ENCODE measurements at places on chromosomes 6 and 20.

DNA sequence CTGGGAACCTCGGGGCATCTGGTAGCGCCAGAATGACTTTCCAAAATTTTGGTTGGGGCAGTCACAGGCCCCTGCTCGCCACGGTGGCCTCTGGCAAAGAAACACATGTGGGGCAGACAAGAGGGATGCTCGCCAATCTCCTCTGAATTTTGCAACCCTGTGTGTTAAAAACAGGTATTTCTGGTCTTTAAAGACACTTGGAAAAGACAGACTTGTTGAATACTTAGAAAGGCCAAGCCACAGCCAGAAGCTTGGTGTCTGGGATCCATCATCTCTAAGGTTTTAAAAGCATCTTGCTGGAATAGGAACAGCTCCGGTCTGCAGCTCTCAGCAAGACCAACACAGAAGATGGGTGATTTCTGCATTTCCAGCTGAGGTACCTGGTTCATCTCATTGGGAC, 31.2 kb downstream of the HLA-E start:
- no peak for DNase-seq

- DNase-seq, result no peak
These were observed 13.5 kb upstream of the CNR1 start for GRCh38 chr6:88179692-88180091.

DNA sequence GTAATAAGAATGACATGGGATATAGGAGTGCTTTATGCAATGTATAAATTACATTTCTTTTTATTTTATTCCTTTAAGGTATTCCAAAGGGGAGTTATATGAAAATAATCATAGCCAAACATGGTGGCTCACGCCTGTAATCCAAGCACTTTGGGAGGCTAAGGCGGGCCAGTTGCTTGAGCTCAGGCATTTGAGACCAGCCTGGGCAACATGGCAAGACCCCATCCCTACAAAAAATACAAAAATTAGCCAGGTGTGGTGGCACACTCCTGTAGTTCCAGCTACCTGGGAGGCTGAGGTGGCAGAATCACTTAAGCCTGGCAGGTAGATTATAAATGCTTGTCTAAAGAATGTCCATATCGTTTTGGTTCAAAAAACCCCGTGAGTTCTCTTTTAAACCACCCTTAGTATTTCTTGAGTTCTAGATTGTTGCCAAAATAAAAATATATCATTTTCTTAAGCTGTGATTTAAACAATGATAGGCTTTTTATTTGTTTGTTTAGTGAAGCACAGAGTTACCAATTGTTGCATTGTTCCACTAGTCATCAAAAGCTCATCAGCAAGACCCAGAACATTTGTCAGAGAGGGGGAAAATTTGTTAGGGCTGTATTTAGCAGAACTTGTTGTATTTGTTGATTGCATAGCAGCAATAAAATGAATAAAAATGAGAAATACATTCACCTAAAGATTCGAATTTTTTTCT, 146.2 kb downstream of the KHDC1L start:
- DNase-seq, result no peak

DNA sequence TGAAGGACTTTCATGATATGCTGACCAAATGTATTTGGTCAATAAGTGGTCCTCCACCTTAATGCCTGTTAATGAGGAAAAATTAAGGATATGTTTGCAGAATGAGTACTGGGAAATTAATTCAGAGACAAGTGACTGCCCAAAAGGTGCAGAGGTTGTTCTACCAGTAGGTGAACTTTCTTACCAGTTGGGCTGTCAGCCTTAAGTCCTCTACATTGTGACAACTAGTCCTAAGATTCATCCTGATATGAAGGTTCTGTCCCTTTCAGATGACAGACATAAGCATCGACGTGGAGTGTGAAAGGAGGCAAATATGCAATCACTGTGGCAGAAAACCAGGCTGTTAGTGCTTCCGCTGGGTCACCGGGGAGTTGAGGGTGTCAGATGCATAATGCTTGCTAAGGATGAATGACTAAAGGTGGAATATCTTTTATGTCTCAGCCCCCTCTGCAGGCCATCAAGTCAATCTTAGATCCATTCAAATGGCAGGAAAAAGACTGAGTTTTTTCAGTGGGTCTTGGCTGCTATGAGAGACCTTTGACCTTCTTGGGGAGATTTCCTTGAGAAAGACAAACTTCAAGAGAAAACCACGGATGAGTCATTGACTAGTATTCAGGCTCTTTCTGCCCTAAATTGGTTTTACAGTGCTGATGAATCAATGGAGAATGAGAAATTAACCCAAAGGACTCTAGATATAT, 226.0 kb downstream of the TPBG start:
- DNase-seq, result no peak

GRCh38 chr20:37764333-37764935, 70.6 kb downstream of the CTNNBL1 start:
- DNase-seq, result peak; percentile 26

DNA sequence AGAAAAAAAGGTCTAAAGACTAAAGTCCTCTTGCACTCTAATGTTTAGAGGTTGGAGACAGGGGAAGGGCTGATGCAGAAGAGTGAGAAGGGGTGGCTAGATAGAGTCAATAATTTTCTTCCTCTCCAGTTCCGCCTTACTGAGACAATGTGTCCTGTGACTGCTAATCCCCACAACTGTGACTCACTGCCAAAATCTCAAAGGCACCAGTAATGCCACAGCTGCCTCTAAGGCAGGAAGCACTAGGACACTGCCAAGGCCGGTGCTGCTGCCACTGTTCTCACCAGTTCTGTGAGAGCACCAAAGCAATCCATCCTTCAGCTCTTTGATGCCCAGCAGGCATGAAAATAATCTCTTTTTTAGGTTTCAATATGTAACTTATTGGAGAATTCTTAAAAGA, 701.9 kb upstream of the MAP3K7 start:
- DNase-seq, result no peak

- no peak for DNase-seq
These were observed 71.3 kb upstream of the SLC2A12 start for GRCh38 chr6:134123666-134124208.

DNA sequence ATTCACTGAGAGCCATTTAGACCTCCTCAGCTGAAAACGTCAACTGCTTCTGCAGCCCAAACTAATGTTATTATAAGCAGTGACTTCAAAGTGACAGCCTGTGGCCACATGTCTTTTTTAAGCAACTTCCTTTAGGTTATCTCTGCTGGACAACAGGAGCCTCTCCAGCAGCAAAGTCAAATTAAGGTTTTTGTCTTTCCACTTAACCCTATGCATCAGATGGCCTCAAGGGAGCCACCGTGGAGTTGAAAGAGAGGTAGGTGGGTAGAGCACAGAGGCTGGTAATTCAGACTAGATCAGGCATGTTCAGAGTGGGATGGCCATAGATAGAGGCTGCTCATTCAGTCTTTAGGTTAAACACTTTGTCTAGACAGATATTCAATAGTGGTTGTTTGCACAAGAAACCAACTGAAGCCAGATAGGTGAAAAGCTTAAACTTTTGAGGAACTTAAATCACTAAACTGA, 300.6 kb upstream of the ECI2 start:
- DNase-seq, result peak; percentile 57

DNA sequence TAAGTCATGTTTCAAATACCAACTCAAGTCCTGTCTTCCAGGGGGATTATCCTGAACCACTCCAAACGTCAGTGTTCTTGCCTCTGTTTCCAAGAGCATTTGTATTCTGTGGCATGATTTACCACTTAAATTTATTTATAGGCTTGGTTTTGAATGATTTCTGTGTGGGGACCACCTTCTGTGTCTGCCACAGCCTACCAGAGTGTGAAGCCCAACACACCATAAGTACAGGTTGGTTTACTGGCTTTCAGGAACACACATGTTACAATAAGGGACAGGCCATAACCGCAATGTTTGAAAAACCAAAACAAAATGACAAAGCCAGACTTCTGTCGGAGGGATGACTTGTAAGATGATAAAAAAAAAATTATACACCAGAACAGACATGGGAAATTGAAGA, 56.5 kb upstream of the MAP3K7 start:
- no peak for DNase-seq

DNA sequence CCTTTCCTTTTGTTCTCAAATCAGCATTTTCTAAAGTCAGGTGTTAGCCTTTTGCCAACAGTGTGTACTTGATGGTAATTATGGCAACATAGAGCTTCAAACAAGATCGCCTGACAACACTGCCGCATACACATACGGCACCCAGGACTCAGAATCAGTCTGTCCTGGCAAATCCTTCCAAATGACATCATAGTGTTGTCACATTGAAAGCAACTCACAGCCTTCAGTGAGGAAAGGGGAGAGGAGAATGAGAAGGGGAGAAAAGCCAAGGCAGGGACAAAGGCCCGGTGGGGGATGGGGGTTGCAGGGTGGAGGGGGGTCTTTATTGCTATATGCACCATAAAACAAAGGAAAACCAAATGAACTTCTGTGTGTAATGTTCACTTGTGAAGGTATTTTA, 65.7 kb upstream of the PTGIS start:
- DNase-seq, result no peak

DNA sequence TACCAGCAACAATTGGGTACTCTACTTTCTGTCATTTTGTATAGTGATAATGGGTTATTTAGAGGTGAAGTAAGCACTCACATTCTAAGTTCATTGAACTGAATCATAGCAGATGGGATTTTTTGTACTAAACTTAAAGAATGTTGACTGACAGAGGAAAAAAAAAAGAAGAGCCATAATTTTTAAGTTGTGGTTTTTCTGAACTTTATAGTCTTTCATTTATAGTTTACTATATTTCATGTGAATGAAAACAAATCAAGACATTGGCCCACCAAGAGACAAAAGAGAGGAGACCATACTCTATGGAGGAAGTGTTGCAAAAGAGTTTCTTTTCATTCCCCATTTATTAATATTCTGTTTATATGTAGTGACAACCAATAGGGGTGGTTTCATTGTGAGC, 685.7 kb downstream of the BCKDHB start:
- DNase-seq, result no peak

DNA sequence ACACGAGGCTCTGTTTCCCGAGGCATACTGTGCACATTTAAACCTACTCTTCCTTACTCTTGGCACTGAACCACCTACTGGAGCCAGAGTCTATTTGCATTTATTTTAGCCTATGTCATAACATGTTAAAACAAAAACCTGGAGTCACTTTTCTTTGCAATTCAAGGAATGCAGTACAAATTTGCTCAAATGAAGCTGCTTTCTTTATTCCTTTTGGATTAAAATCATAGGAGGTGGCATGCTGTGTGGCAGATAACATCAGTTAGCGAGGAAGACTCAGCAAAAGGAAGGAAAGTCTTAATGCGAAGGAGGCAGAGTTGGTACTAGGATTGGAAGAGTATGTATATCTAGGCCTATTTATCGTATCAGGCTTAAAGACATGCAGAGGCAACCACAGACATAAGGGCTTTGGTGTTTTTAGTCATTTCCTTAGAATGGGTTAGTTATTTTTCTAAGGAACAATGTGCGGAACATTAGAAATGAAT, 92.9 kb downstream of the SAMD3 start:
- no peak for DNase-seq

DNA sequence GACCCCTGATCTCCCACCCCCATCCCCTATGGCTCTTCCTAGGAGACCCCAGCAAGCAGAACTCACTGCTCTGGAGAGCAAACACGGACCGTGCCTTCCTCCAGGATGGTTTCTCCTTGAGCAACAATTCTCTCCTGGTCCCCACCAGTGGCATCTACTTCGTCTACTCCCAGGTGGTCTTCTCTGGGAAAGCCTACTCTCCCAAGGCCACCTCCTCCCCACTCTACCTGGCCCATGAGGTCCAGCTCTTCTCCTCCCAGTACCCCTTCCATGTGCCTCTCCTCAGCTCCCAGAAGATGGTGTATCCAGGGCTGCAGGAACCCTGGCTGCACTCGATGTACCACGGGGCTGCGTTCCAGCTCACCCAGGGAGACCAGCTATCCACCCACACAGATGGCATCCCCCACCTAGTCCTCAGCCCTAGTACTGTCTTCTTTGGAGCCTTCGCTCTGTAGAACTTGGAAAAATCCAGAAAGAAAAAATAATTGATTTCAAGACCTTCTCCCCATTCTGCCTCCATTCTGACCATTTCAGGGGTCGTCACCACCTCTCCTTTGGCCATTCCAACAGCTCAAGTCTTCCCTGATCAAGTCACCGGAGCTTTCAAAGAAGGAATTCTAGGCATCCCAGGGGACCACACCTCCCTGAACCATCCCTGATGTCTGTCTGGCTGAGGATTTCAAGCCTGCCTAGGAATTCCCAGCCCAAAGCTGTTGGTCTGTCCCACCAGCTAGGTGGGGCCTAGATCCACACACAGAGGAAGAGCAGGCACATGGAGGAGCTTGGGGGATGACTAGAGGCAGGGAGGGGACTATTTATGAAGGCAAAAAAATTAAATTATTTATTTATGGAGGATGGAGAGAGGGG, 1.4 kb downstream of the LTA start:
- DNase-seq, result no peak

- no peak for DNase-seq
These were observed 104.8 kb downstream of the NCOA3 start for GRCh38 chr20:47606414-47606982.

DNA sequence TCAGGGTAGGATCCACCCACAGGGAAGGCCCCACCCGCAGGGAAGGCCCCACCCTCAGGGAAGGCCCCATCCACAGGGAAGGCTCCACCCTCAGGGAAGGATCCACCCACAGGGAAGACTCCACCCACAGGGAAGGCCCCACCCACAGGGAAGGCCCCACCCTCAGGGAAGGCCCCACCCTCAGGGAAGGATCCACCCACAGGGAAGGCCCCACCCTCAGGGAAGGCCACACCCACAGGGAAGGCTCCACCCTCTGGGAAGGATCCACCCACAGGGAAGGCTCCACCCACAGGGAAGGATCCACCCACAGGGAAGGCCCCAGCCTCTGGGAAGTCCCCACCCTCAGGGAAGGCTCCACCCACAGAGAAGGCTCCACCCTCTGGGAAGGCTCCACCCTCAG, 40.5 kb downstream of the KCNQ2 start:
- no peak for DNase-seq

- no peak for DNase-seq
These were observed 132.1 kb downstream of the MMS22L start for GRCh38 chr6:97150932-97151331.

DNA sequence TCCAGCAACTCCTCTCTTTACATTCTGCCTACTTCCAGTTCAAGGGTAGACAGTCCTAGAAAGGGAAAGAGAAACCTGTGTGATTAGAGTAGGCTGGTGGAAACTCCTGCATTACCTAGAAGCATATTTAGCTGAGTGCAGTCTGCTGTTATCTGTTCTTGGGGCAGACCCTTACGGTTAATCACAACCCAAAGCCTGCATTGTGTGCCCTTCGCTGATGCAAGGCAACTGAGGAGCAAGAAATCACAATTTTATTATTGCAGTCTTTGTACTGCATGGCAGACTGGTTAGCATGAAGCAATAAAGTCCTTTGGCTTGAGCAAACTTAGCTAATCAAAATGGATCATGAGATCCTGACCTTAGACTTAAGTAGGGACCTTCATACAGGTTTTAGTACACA, 1.5 kb upstream of the GOPC start:
- DNase-seq, result no peak

Data from esophagus muscularis mucosa (tissue), 4 donors.